Effector CD8-positive, alpha-beta T cell (primary cell): ENCODE measurements at places on chromosomes 2 and 18.

DNA sequence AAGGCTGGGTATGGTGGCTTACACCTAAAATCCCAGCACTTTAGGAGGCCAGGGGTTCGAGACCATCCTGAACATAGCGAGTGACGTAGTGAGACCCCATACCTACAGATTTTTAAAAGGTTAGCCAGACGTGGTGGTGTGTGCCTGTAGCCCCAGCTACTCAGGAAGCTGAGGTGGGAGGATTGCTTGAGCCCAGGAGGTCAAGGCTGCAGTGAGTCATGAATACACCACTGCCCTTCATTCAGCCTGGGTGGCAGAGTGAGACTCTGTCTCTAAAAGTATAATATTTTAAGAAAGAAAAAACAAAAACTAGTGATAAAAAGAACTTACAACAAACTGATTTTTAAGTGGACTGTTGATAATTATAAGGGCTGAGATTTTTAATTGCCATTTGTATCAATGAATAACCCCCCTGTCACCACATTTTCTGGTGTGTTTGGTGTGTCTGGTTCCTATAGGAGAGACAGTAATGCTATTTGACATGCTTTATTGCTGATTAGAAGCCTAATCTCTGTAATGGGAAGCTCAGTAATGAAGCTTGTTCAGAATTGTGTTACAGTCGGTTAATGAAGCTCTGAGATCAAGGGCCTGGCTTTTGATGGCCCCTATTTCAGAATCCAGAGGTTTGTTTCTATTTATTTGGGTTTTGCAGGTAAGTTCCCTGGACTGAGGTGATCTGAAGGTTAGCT lies 147.0 kb downstream of the NEDD4L start:
- no peak for DNase-seq

- no peak for DNase-seq
Observed at GRCh38 chr2:23028106-23028505, 356.9 kb upstream of the KLHL29 start.

DNA sequence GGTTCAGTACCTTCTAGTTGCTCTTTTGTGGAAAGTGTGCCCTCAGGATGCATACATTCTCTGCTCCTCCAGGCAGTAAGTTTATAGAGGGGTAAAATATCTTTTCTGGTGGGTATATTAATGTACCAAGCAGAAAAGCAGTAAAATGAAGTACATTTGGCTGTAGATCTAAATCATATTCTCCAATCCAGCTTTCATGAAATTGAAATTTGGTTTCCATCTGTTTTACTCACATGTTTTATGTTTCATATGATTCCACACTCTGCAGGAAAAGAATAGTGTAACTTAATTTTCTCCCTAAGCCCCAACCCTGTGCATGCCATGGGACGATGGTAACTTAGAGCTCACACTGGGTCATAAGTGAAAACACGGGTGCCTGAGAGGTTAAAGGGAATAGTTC lies 172.3 kb downstream of the AKAIN1 start:
- DNase-seq: no peak

GRCh38 chr2:234448506-234449184 lies 48.2 kb downstream of the ARL4C start:
- no peak for DNase-seq

GRCh38 chr2:190501702-190502407 lies 32.7 kb downstream of the NEMP2 start:
- no peak for DNase-seq

DNA sequence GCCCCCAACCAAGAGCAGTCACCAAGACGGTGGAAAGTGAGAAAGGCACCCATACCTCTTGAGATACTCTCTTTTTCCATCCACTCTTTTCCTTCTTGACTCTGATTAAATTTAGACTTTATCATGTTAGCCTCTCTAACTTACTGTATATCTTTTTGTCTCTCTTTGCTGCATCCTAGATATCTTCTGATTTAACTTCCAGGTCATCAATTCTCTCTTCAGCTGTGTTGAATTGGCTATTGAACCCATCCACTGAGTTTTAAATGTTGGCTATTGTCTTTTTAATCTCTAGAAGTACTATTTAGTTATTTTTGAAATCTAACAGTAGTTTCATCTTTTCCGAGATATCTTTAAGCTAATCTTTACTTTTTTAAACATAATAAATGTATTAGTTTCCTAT lies 78.3 kb upstream of the MBOAT2 start:
- DNase-seq: no peak

DNA sequence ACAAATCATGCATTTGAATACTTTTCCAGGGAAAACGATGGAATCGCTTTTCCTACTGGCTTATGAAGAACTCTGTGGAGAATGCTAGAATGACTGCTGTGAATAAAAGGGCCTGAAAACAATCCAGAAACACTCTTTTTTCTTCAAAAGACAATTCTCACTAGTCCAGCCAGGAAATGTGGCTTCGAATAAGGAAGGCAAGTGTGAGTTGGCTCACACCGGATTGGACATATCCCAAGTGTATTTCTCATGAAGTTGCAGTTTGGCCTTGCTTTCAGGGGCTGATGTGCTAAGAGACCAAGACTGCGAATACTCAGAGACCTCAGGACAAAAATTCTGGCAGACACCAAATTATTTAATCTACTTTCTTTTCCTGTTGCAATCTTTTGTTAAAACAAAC lies 54.1 kb downstream of the FIGN start:
- no peak for DNase-seq

- DNase-seq: no peak
Observed at GRCh38 chr2:175890636-175891242, 111.3 kb downstream of the LNPK start.

GRCh38 chr18:2606335-2606734 lies 35.0 kb downstream of the NDC80 start:
- DNase-seq: no peak

DNA sequence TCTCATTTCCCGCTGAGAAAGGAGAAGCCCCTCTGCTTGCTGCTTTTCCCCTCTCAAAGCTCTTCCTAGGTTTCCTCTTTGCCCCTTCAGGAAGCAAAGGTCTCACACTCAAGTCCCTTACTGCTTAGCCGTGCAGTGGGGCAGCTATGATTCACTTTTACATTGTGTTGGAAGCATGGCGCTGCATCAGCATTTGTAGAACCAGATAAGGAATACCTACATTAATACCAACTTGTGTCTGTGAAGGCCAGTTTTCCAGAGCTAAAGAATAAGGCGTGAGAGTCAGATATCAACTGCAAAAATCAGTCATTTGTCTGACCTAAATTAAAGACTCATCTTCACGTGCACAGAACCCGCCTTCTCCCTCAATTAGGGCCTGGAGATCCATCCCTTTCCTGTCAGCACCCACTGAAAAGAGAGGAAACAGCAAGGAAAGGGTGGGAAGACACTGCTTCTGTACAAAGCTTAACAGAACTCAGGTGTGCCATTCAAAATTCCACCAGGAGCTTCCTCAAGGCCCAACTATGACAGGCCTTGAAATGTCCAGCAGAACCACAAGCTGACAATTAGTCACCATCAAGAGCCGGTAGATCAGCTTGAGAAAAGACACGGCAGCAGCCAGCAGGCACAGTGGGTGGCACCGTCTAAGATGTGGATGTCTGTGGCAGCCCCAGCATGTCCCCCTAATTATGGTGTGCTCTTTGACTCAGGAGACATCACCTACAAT lies 16.1 kb upstream of the XDH start:
- no peak for DNase-seq

GRCh38 chr2:169782513-169782912 lies 16.2 kb upstream of the SSB start:
- no peak for DNase-seq

- DNase-seq: no peak
Observed at GRCh38 chr2:241052677-241053360, 49.3 kb downstream of the MTERF4 start.

- no peak for DNase-seq
Observed at GRCh38 chr2:42086500-42086953, 38.7 kb downstream of the PKDCC start.

DNA sequence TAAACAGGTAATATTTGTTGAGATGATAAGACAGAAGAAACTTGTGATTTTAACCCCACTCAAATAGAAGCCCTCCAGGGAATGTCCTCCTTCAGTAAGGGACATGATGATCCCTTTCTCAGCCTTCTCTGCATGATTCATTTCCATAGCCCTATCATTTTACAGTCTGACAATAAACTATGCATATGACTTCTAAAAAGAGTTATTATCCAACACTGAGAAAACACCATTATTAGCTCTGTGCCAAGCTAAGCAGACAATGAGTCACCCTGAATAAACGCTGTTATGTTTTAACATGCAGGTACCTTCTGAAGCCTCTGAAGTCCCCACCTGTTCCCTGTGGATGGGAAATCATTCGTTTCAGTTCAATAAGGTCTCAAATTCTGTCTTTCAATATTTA lies 54.7 kb downstream of the DTNB start:
- DNase-seq: no peak

DNA sequence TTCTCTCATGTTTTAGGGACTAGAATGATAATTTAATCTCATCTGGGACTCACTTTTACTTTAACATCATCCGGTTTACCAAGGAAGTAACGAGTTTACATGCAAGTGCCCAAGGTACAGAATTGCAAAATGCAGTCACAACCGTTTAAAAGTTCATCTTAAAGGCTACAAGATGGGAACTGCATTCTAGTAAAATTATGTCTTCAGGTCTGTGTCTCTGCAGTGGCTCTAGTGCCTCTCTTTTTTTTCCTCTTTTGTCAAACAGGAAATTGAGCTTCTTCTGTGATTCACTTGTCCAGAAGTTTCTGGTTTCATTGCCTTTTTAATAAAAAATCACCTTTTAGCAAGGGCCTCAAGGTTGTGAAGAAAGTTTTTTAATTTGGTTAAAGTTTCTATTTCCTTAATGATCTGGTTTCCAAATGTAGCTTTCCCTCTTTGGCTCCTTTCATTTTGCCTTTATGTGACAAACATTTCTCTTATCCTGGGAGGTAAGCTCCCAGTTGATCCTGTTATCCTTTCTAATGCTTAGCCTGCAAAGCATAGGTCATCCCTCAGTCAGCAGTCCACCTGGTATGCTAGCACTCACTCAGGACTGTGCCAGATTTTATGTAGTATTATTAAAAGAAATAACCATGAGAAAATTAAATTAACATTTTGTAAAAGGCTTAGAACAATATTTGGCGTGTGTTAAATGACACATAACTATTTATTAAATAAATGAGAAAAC lies 2.4 kb downstream of the GLS start:
- no peak for DNase-seq

- DNase-seq: no peak
Observed at GRCh38 chr2:234172066-234172465, 121.6 kb downstream of the SPP2 start.

DNA sequence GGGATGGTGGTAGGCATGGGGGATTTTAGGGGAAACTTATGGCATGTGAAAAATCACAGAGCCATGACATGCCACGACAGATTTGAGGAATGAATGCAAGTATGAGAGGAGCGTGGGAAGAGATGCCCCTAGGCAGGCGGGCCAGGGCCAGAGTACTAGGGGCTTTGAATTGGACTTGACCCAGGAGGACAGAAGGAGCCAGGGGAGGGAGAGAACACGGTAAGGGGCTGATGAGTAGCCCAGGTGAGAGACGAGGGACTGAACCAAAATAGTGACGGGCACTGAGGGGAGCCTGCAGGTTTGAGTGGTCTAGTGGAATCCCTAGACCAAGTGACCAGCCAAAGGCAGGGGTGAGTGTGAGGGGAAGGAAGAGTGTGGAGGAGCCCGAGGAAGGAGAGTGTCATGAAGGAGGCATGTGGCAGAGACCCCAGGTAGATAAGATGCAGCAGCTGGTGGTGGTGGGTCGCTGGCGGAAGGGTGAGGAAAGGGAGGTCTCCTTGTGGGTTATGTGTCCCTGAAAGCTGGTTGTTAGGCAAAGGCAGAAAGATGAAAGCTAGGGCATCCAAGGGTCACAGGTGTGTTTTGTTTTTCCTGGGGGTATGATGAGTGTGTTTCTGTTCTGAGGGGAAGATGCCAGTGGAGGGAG lies 48.7 kb downstream of the ZBTB7C start:
- no peak for DNase-seq

GRCh38 chr2:8454797-8455196 lies 227.1 kb upstream of the ID2 start:
- DNase-seq: no peak

- no peak for DNase-seq
Observed at GRCh38 chr2:6442252-6442985, 423.3 kb downstream of the CMPK2 start.

GRCh38 chr2:56248965-56249742 lies 65.4 kb downstream of the CCDC85A start:
- no peak for DNase-seq

GRCh38 chr2:31270131-31270530 lies 36.2 kb downstream of the EHD3 start:
- no peak for DNase-seq

DNA sequence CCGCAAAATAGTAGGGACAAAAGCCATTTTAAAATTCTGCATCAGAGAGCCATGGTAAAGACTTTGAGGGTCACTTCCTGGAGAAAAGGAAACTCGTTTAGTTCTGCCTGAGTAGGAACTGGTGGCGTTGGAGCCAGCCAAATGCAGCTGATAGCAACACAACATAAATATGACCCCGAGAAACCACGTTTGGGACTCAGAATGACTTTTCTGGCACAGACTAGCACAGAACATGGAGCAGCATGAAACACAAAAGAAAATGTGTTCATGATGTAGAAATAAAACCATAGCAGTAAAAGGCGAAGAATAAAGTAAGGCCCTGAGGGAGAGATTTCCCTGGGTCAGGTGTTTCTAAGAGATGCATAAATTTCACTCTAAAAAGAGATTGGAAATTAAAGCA lies 149.2 kb upstream of the KLHL29 start:
- DNase-seq: no peak

GRCh38 chr18:45539491-45539891 lies 75.8 kb upstream of the SLC14A2 start:
- no peak for DNase-seq

DNA sequence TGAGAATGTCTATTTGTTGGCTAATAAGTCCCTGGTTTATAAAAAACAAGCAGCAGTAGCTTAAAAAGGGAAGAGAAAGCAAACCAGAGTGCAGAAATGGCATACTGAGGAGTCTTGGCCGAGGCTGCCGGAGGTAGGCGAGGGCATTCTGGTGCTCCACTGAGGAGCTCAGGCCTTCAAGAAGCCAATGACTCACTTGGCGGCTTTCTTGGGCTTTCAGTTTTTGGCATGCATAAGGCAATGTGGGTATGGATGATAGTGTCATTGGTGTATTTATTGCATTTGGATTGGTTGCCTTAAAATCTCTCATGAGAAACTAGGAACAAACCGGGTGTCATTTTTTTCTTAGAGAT lies 119.6 kb upstream of the ARL5A start:
- no peak for DNase-seq

- DNase-seq: no peak
Observed at GRCh38 chr18:75068682-75069435, 140.1 kb downstream of the PTGR3 start.
